ENCODE measurements at places on chromosomes 12 and 14.

DNA sequence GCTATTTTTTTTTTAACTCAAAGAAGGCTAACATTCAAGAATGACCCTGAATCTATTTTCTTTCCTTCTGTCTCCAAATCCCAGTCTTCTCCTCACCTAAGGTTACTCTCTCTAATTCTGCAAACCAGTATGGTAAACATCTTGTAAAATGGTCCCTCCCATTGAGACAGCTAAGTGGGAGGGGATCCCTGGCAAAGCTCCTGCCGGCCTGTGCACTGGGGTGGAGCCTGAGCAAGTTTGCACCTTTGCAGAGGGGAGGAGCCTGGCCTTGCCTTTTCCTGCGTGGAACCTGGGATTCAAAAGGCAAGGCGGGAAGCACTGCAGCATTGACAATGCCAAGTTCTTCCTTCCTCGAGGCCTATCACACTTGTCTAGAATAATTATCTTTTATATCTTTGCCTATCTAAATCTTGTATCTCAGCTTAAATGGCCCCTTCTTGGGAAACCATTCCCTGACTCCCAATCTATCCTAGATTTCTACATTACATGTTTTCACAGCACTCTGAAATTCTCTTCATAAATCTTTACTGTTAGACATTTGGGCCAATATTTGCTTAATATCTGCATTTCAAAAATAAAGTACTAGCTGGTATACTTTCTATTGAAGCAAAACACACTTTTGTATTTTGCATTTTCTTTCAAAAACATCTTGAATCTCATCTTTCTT is 83.0 kb downstream of the EPS8 start:
- DNase-seq, result no peak

GRCh38 chr14:71672596-71672995 is 259.6 kb upstream of the RGS6 start:
- DNase-seq, result no peak

- no peak for DNase-seq
Measured at GRCh38 chr12:59405992-59406391, 189.8 kb upstream of the SLC16A7 start.

GRCh38 chr12:93073324-93073723 is 144.2 kb upstream of the EEA1 start:
- DNase-seq, result no peak

GRCh38 chr12:125098676-125099408 is 33.6 kb downstream of the AACS start:
- no peak for DNase-seq

GRCh38 chr12:56600753-56601152 is 29.4 kb downstream of the BAZ2A start:
- no peak for DNase-seq

GRCh38 chr14:64812412-64812811 is 67.3 kb downstream of the SPTB start:
- DNase-seq, result peak; percentile 12
